Upper lobe of left lung (tissue), 6 donors: ENCODE measurements at places on chromosomes 5 and 9. TPM values are rescaled to one million over a fixed set of nuclear protein-coding genes. Genes with fewer than 3 reads are reported as not detected.
A peak's percentile ranks its signal among the peaks of the same experiment; 100 is the strongest.

GRCh38 chr5:174827558-174827957 is 103.2 kb downstream of the MSX2 start:
- no peak overlapping the region for H3K27ac ChIP-seq
- H3K36me3 ChIP-seq: no peaks in the 10 kb centered on the region
- no peak for DNase-seq
- no peaks in the 10 kb centered on the region for H3K27me3 ChIP-seq
- no peak overlapping the region for H3K4me3 ChIP-seq
- H3K4me1 ChIP-seq: no peaks in the 10 kb centered on the region

The DBH gene
- not detected for total RNA-seq

- H3K27ac ChIP-seq: peak overlapping the region; percentile 42
- peaks cover 12% of the 10 kb centered on the region for H3K4me1 ChIP-seq
- H3K4me3 ChIP-seq: peak overlapping the region; percentile 39
- no peaks in the 10 kb centered on the region for H3K27me3 ChIP-seq
Measured at GRCh38 chr5:141001844-141002604, 35.7 kb downstream of the PCDHAC2 start.

The PCDHA1 gene
- total RNA-seq: not detected

DNA sequence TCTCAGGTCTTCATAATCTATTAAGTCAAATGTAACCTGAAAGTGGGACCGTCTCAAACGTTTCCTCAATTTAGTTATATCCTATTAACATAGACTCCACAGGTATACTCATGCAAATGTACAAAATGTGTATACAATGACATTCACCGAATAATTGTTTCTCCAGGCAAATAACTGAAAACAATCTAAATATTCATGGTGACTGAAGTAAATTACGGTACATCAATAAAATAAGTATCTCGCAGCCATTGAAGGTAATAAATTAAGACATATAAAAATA is 482 bp downstream of the IARS1 start:
- H3K27ac ChIP-seq: peak overlapping the region; percentile 72
- H3K4me3 ChIP-seq: peak overlapping the region; percentile 81
- peaks cover 24% of the 10 kb centered on the region for H3K4me1 ChIP-seq
- H3K27me3 ChIP-seq: no peaks in the 10 kb centered on the region

The PLAC8L1 gene
- not detected for total RNA-seq

- DNase-seq: no peak
- H3K27me3 ChIP-seq: no peaks in the 10 kb centered on the region
- no peak overlapping the region for H3K27ac ChIP-seq
- H3K4me1 ChIP-seq: no peaks in the 10 kb centered on the region
- no peaks in the 10 kb centered on the region for H3K36me3 ChIP-seq
- no peak overlapping the region for H3K4me3 ChIP-seq
Measured at GRCh38 chr5:31124026-31124425, 69.5 kb upstream of the CDH6 start.

The CDC20B gene
- total RNA-seq: 5.5 TPM

GRCh38 chr5:76714751-76715485 is 1.0 kb upstream of the F2R start:
- no peak overlapping the region for H3K27ac ChIP-seq
- peak overlapping the region; percentile 58 for H3K4me3 ChIP-seq
- DNase-seq: peak; percentile 38

DNA sequence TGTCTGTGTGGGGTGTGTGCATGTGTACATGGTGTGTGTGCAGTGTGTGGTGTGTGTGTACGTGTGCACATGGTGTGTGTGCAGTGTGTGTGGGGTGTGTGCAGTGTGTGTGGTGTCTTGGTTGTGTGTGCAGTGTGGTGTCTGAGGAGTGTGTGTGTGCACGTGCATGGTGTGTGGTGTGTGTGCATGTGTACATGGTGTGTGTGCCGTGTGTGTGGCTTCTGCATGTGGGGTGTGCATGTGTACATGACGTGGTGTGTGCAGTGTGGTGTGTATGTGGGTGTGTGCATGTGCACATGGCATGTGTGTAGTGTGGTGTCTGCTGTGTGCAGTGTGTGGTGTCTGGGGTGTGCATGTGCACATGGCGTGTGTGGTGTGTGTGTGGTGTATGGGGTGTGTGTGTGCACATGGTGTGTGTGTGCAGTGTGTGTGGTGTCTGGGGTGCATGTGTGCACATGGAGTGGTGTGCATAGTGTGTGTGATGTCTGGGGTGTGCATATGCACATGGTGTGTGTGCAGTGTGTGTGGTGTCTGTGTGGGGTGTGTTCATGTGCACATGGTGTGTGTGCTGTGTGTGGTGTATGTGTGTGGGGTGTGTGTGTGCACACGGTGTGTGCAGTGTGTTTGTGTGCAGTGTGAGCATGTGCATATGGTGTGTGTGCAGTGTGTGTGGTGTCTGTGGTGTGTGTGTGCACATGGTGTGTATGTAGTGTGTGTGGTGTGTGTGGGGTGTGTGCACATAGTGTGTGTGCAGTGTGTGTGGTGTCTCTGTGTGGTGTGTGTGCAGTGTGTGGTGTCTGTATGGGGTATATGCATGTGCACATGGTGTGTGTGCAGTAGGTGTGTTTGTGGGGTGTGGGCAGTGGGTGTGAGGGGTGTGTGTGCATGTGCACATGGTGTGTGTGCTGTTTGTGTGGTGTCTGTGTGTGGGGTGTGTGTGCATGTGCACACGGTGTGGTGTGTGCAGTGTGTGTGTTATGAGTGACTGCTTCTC is 40.6 kb upstream of the ZNG1F start:
- H3K4me1 ChIP-seq: no peaks in the 10 kb centered on the region
- DNase-seq: peak; percentile 36
- no peak overlapping the region for H3K4me3 ChIP-seq
- no peaks in the 10 kb centered on the region for H3K27me3 ChIP-seq
- no peak overlapping the region for H3K27ac ChIP-seq

GRCh38 chr9:78438211-78438610 is 141.3 kb downstream of the PSAT1 start:
- no peak for DNase-seq
- H3K27me3 ChIP-seq: no peaks in the 10 kb centered on the region
- H3K27ac ChIP-seq: no peak overlapping the region
- H3K4me3 ChIP-seq: no peak overlapping the region
- no peaks in the 10 kb centered on the region for H3K36me3 ChIP-seq

GRCh38 chr5:132834057-132834456 is 3.6 kb upstream of the SHROOM1 start:
- DNase-seq: no peak
- no peaks in the 10 kb centered on the region for H3K27me3 ChIP-seq
- H3K4me1 ChIP-seq: peaks cover 24% of the 10 kb centered on the region
- no peaks in the 10 kb centered on the region for H3K36me3 ChIP-seq
- H3K4me3 ChIP-seq: no peak overlapping the region
- H3K27ac ChIP-seq: no peak overlapping the region

The NDUFA8 gene
- 35.3 TPM for total RNA-seq

The PCDHA8 gene
- 0.40 TPM for total RNA-seq

The ACSL6 gene
- total RNA-seq: 0.61 TPM
